ENCODE measurements at places on chromosomes 5 and 9.

- no peak for DNase-seq
These were observed 45.7 kb downstream of the SARDH start for GRCh38 chr9:133692364-133692985.

DNA sequence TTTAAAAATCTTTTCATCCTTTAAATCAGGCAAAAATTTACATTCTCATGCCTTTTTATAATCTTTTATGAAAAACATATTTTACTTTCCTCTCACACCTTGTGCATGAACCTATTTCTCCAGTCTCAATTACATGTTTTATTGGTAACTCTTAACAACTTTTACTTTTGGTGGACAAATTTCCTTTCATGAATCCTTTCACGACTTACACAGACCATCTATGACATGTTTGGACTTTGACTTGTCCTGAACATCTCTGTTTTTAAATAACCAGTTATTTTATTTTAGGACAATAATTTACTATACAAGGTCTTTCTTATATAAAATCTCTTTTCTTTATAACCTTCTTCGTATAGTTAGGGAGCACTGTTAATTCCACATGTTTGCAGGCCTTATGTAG, 26.5 kb upstream of the MTMR12 start:
- no peak for DNase-seq

- no peak for DNase-seq
These were observed 121.7 kb upstream of the SEMA6A start for GRCh38 chr5:116696366-116696765.

DNA sequence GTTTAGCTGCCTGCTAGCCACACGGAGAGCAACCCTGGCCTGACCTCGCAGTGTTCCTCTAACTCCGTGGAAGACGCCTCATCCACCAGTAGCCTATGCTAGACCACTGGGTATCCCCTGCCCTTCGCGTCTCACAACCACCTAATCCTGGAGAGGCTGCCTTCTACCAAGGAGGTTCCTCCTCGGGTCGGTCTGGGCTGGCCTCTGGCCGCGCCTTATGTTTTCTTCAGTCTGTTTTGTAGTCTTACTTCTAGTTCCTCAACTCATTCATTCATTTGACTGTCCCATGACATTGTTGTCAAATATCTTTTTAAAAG, 1.6 kb upstream of the TPM2 start:
- DNase-seq, result no peak

- DNase-seq, result no peak
These were observed 3.3 kb upstream of the TDRD7 start for GRCh38 chr9:97408562-97408961.
